Dermis blood vessel endothelial cell (primary cell): ENCODE measurements at places on chromosomes 1 and 21. TPM values are rescaled to one million over a fixed set of nuclear protein-coding genes. Genes with fewer than 3 reads are reported as not detected.

The AK5 gene
- 20.1 and 40.3 TPM in 2 replicates for total RNA-seq

The APCS gene
- total RNA-seq, result not detected in 2 replicates

The GOLT1A gene
- not detected in 2 replicates for total RNA-seq

The CSF1 gene
- total RNA-seq, result 19.6 and 21.1 TPM in 2 replicates

The ADPRS gene
- 43.1 and 52.9 TPM in 2 replicates for total RNA-seq

The E2F2 gene
- total RNA-seq, result 1.9 and 4.6 TPM in 2 replicates

The USH2A gene
- total RNA-seq, result not detected in 2 replicates

The OR2T33 gene
- not detected in 2 replicates for total RNA-seq

The FCRL6 gene
- total RNA-seq, result not detected in 2 replicates

The GPR3 gene
- total RNA-seq, result 0.42 and 0.51 TPM in 2 replicates

The ZYG11A gene
- 0.17 and 1.2 TPM in 2 replicates for total RNA-seq
